ENCODE measurements at places on chromosomes 5 and 9.

- DNase-seq = no peak
Observed at GRCh38 chr9:137977571-137978261, 100.1 kb downstream of the CACNA1B start.

GRCh38 chr9:13868336-13868735 is 445.6 kb downstream of the NFIB start:
- no peak for DNase-seq

GRCh38 chr5:35188031-35188457 is 42.2 kb downstream of the PRLR start:
- DNase-seq = no peak

DNA sequence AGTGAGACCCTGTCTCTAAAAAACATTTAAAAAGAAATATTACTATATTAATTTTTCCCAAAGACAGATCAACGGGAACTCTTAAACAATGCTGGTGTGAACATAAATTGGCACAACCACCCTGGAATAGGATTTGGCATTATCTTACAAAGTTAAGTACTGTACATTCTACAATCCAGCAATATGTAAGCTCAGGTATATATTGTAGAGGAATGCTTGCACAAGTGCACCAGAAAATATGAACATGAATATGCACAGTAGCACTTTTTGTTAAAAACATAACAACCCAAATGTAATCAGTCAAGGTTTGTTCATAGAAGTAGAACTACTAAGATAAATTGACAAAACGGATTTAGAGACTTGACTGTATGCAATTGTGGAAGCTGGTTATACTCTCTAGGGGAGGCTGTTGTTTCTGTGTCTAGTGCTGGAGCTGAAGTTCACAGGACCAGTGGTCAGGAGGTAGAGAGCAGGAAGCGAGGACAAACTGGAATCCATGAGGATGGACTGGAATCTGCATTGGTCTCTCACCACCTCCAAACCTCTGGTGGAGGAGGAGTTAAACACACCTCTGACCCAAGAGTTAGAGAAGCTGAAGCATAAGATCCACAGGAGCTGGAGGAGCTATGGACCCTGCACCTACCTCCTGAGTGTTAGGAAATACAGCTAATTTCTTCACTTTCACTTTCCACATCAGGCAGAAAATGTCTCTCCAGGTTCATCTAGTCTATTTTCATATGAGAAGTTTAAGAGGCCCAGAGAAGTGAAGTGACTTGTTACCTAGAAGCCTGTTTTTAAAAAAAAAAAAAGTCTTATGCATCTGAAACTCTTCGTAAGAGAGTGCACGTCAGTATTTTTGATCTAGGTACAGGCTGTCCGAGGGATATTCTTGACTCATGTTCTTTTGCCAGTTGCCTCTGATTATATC is 20.3 kb upstream of the RIC1 start:
- peak; percentile 34 for DNase-seq

- no peak for DNase-seq
Observed at GRCh38 chr5:150599917-150600511, 40.4 kb upstream of the SYNPO start.
